ENCODE measurements at places on chromosomes 13 and 19. TPM values are rescaled to one million over a fixed set of nuclear protein-coding genes. Genes with fewer than 3 reads are reported as not detected.

The PSG7 gene
- not detected for total RNA-seq

The URAD gene
- total RNA-seq, result not detected

The FBXO46 gene
- 16.0 TPM for total RNA-seq

The SLITRK5 gene
- 0.19 TPM for total RNA-seq

The RASGRP4 gene
- 0.35 TPM for total RNA-seq

The CPB2 gene
- not detected for total RNA-seq

The DNASE2 gene
- 27.9 TPM for total RNA-seq

The SIAH3 gene
- total RNA-seq, result 0.09 TPM

The ADGRE2 gene
- total RNA-seq, result 3.6 TPM

The NMRK2 gene
- not detected for total RNA-seq

The SAMD4B gene
- 81.0 TPM for total RNA-seq

The FREM2 gene
- total RNA-seq, result 0.13 TPM

The S1PR5 gene
- total RNA-seq, result 15.8 TPM

The EXOSC5 gene
- 22.4 TPM for total RNA-seq

The RAB3A gene
- 0.76 TPM for total RNA-seq

The BRME1 gene
- 1.8 TPM for total RNA-seq

Data from esophagus squamous epithelium (tissue), 5 donors.